Omental fat pad (tissue), 4 donors: ENCODE measurements at places on chromosomes 3 and 15.
A peak's percentile ranks its signal among the peaks of the same experiment; 100 is the strongest.

DNA sequence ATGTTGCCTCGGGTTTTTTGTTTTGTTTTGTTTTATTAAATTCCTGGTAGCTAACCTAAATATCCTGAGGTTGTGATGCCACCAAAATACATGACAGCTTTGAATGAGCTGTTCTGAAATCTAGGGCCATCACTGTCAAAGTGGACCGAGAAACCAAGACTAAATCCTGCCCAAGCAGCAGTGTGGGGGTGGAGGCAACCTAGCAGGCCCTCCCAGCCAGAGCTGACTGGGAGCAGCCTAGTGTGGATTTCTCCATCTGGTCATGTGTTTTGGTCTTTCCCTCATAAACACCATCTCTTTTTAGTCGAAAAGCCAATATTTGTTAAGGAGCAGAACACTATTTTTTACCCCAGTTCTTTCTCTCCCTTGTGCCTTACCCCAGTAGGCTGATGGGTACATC lies 52.2 kb downstream of the LARS2 start:
- no peak for DNase-seq

- DNase-seq: no peak
Measured at GRCh38 chr15:31262143-31262530, 64.5 kb upstream of the KLF13 start.

GRCh38 chr15:63677778-63678177 lies 80.6 kb downstream of the FBXL22 start:
- peak; percentile 29 for DNase-seq

GRCh38 chr3:183085634-183086390 lies 13.5 kb downstream of the MCCC1 start:
- no peak for DNase-seq

DNA sequence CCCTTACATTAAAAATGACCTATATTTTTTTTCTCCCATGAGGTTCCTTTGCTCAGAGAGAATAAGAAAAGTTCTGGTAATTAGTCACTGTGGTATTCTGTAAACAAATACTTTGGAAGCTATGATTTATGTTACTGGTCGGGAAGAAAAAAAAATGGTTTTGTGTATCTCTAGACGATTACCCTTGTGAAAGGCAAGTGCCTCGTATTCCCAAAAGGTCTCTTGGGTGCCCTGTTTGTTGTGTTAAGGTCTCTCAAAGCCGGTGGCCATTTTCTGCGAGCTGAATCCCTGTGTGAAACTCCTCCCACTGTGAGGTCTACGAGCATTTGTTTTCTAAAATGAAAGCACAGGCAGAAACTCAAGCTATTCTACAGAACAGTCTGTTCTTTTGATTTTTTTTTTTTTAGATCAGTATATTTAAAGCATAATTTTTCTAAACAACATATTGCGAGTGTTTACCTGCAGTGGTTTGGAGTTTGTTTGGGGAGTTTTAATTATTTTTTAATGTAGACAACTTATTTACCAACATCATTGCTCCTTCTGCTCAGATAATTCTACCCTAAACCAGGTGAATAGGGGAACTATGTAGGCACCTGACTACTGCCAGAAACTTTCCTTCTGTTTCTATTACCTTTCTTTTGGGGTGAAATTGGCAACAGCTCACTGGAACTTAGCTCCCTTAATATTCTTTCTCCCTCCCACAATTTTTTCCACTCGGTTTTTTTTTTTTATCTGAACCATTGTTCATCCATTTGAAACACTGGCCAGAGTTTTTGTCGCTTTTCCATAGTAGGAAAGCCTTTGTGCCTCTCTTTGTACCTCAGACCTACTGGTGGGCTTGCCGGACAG lies 44.0 kb downstream of the ZBTB38 start:
- no peak for DNase-seq

GRCh38 chr3:187831125-187832051 lies 86.1 kb upstream of the BCL6 start:
- no peak for DNase-seq

- no peak for DNase-seq
Measured at GRCh38 chr3:99175276-99175812, 273.8 kb upstream of the DCBLD2 start.

DNA sequence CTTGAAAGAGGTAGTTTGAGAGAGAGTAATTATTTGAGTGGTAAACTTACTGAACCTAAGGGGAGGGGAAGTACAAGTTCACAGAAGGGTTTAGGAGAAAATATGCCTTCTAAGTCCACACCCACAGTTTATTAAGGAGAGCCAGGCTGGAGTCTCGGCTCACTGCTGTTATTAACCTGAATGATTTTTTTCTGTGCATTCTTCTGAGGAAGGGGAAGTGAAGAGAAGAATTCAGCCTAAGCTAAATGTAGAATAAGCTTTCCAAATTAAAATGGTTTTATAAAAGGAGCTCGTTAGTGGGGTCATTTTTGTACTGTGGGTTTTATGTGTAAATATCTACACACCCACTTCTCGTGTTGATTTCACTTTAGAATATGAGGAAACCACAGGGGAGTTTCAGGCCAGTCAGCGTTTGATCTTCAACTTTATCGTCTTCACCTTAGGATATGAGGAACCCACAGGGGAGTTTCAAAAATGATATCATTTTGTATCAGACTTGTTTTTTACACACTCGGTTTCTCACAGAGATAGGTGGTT lies 1.5 kb downstream of the WHAMM start:
- no peak for DNase-seq

GRCh38 chr15:77505556-77505955 lies 84.9 kb downstream of the HMG20A start:
- no peak for DNase-seq

DNA sequence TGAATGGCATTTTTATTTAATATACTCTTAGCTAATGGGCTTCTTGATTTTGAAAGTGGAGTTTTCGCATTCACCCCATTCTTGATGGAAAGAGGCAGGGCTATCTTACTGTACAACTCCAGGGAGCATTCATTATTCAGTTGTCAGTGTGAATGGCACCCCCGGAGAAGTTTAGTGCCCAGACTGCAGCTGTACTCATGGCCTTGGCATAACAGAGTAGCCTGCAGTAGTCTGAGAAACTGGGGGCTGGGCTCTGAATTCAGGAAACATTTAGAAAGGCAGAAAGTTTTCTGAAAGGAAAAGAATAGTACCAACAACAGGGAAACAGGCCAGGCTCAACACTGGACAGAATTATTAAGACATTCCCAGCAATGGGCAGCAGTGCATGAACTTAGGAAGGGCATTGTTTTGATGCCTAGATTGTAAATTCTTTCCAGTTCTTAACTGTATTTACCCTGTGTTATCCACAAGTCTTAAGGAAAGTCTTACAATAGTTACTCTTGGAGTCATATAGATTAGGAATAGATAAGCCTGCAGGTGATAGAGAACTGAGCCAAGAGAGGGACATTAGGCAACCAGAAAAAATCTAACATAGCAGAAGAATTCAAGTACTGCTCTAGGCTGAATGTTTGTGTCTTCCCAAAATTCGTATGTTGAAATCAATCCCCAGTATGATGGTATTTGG lies 44.4 kb downstream of the TIPARP start:
- DNase-seq: no peak

DNA sequence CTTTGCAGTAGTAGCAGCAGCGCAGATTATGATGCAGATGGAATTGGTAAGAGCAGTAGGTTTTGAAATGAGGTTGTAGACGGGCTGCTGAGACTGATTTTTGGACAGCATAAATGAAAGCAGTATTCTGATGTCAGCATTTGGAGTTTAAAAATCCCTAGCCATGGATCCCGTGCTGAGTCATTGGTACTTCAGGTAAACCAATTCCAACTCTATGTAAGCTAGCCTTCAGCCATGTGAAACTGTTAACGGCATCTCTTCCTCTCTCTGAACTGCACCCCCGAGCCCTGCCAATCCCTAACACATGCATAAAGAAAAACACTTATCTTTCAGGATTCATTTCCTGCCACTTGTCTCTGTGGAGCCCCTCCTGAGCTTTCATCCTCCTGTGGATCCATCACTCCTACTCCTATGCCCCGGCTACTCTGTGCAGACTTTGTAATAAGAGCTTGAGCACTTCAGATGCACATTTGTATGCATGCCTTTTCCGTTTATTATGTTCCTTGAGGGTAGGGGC lies 119.0 kb downstream of the AKAP13 start:
- DNase-seq: no peak

- no peak for DNase-seq
Measured at GRCh38 chr3:149266736-149267135, 45.1 kb upstream of the CP start.

- DNase-seq: no peak
Measured at GRCh38 chr3:191238321-191238817, 39.3 kb downstream of the OSTN start.

- DNase-seq: no peak
Measured at GRCh38 chr15:66270932-66271331, 17.4 kb upstream of the MEGF11 start.

- DNase-seq: no peak
Measured at GRCh38 chr3:39550354-39551051, 83.0 kb downstream of the MOBP start.

- no peak for DNase-seq
Measured at GRCh38 chr3:99845999-99846398, 28.3 kb downstream of the CMSS1 start.

- no peak for DNase-seq
Measured at GRCh38 chr3:108946292-108947285, 7.1 kb downstream of the GUCA1C start.

GRCh38 chr15:32104061-32104995 lies 74.0 kb downstream of the CHRNA7 start:
- DNase-seq: no peak

DNA sequence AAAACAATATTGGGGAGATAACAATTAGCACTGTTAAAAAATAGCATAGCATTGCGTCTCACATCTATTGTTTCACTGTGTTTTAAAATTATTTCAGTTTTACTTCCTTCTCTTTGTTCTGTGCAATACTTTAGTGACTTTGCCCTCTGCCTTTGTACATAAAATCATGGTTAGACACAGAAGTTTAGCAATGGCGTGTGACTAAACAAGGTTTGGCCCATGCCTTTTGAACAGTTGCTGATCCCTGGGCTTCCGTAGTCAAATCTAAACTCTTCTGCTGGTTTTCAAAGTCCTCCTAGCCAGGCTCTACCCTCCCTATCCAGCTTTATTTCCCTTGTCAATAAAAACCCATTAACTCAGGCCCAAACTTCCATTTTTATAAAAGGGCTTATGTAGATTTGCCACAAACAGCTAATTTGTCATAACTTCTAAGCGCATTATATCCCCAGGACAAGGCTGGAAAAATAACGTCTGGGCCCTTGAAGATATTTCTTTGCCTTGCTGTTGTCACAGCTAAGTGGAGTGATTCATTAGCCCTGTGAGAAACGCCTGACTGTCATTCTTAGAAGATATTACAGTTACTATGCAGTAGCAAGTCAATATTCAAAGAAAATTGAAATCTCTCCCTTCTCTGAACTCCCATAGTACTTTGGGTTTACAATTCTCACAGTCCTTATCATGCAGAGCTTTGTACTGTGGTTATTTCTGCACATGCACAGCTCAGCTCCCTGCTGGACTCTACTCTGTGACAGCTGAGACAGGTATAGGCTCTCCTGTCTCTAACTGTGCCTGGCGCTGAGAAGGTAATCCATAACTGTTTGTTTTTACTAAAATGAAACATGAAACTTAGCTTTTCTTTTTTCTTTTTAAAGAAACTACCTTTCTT lies 123.4 kb upstream of the SLC24A5 start:
- no peak for DNase-seq

- DNase-seq: no peak
Measured at GRCh38 chr3:58994746-58995330, 55.0 kb downstream of the CFAP20DC start.

DNA sequence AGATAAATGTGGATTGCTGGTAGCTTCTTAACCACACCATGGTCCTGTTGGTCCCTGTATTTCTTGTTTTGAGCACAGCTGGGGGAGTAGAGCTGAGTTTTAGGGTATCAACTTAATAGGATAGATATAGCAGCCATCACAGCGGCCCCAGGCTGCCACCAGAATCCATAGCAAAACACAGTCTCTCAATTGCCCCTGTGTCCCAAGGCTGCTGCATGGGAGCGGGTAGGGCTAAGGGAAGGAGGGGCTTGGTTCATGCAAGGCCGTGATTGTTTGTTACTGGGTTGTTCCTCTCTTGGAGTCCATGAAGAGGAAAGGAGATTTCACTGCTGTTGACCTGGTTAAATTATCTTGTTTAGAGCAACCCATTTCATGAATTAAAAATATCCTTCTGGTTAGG lies 22.1 kb downstream of the ARNT2 start:
- DNase-seq: no peak

DNA sequence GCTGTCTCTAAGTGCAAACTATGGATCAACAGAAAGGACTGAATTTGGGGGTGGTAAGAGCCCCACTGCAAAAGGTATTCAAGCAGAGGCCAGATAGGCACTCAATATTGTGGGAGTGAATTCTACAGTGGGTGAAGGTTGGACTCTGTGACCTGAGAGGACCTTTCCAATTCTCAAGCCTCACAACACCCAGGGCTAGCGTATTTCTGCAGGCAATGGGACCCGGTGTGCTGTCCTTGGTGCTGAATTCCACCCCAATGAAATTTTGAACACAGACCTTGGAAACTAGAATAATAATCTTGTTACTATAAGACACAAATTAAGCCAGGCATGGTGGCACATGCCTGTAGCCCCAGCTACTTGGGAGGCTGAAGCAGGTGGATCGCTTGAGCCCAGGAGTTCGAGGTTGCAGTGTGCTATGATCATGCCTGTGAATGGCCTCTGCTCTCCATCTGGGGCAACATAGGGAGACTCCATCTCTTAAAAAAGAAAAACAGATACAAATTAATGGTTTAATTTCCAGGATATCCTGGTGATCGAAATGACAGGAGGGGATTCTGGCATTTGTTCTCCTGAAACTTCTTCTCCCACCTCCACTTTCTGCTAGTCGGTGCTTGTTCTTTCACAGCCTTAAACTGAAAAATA lies 135.4 kb downstream of the RAB11A start:
- no peak for DNase-seq

DNA sequence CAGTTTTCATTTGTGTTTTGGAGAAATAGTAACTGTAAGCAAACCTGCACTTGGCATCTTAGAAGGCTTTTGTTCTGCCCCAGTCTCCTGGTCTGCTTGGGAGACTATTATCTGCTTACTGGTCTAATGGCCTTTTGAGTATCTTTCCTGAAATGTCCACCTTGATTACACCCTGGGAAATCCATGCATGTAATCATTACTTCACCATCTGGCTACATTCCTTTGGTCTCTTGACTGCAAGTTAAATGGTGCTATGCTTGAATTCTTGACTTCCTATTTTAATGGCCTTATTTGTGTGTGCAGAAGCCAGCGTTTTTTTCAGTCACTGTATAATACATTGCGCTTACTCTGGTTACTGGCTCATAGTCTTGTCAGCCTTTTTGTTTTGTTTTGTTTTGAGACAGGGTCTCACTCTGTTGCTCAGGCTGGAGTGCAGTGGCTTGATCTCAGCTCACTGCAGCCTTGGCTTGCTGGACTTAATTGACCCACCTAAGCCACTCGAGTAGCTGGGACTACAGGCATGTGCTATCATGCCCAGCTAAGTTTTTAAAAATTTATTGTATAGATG lies 30.0 kb downstream of the CHD2 start:
- no peak for DNase-seq
